BJ (cell line): ENCODE measurements at places on chromosomes 7 and 10.

GRCh38 chr7:105820363-105821066 is 55.9 kb downstream of the ATXN7L1 start:
- DNase-seq = no peak

- DNase-seq = no peak
Measured at GRCh38 chr7:147183276-147183675, 1066.7 kb downstream of the CNTNAP2 start.

- no peak for DNase-seq
Measured at GRCh38 chr7:21192657-21193056, 235.2 kb upstream of the SP4 start.

GRCh38 chr10:45660876-45661411 is 11.6 kb downstream of the ZFAND4 start:
- no peak for DNase-seq

DNA sequence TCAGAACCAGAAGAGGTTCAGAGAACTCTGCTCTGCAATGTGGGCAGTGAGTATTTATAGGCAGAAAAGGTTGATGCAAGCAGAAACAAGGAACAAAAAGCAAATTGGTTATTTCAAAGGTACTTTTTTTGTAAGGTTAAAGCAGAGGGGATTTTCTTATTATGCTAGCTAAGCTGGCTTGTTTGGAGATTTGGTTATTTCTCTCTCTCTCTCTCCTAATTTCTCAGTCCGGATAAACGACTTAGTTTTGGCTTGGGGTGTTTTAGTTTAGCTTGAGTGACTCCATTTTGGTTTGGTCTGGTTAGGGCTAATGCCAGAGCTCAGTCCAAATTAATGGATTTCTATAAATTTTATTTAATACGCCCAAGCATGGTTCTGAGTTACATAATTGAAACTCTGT is 566.8 kb downstream of the SH2D4B start:
- DNase-seq = no peak

DNA sequence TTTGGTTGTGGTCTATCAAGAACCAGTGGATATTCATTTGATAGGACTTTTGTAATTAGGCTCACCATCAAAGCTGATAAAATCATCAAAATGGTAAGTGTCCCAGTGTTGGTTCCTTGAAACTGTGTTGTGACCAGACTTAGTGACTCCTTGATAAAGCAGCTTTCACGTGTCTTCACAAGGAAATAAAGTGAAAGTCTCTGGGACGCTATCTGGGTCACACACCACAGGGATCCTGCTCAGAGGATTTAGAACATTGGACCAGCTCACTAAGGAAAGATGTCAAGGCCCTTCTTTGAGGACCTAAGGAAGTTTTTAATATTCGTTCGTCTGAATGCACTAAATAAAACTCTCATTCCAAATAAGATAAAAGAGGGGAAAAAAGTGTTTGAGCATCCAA is 193.1 kb downstream of the RNLS start:
- DNase-seq = no peak

GRCh38 chr7:55278321-55278720 is 86.8 kb upstream of the LANCL2 start:
- DNase-seq = no peak

DNA sequence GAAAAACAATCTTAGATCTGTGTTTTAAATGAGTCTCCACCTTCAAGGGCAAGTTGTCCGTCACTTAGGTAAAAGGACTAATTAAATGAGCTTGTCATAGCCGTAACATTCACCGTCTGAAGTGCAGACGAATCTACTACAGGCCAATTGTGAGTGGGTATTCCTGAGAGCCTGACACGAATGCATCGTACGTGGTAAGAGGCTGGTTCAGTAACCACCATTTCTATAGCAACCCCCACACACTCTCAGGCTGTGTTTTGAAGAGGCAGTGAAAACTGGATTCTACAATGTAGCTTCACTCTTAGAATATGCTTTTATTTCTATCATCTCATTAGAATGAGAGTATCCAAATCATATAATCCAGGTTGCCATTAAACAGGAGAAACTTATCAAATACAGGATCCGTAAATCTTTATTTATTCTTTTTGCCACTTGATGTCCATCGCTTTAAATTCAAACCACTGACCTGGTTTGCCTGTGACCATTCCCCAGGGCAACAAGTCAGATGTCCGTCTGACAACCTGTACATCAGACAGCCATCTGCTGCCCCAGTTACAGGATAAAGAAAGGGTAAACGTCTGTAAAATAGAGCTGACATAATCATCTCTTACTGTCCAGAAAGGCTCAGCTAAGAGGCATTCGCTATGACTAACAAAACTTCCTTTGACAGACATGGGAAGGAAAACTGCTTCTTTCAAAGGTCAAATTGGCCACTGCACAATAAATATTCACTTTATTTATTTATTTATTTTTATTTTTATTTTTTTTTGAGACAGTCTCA is 70.3 kb upstream of the NMT2 start:
- DNase-seq = no peak

DNA sequence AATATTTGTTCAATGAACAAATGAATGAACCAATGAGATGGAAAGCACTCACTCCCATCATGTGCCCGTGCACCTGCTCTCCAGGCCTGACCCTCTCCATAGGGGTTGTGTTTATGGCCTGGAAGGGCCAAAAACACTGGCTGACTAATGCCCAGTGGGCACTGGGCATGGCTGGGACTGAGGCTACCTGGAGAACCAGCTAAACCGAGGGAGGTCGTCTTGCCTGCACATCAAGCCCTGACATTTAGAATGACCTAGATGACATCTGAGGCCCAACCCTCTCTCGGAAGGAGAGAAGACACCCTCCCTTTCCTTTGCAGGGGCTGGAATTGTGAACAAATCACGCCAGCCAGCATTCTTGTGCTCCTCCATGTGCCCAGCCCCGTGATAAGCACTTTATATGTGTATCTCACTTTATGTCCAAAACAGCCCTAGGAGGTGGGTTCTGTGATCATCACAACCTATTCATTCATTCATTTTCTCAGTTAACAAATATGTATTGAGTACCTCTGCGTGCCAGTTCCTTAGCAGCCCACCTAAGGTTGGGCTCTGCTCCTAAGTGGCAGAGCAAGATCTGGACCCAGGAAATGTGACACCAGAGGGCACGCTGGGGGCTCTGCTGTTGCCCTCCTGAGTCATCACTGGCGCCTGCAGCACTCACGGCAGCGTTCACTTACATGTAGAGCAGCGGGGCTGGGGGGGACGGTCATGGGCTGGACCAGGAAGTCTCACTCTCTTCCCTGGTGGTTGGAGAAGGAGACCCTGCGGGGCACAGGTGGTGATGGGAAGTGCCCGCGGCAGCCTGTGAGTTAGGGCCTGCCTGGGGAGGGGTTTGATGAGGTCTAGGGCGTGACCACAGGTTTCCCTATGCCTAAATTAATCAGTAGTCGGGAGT is 52.0 kb downstream of the TSPAN15 start:
- no peak for DNase-seq

GRCh38 chr10:110457851-110458250 is 39.9 kb upstream of the DUSP5 start:
- DNase-seq = no peak

DNA sequence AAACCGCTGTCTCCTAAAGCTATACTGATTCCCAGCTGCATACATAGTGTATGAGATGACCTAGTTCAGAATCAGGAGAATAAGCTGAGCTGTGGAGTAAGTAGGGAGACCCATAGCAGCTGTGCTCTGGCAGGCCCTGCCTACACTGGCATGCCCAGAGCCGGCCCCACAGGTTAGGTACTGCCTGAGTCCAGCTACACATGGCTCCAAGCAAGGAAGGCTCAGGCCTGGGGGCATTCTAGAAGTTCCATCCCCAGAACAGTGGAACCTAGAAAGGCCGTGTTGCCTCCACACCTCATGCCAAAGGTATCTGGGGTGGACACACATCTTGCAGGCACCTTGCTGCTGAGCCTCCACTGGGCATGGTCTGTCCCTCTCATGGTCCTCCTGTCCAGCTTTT is 195.7 kb upstream of the CDCA7L start:
- DNase-seq = no peak

DNA sequence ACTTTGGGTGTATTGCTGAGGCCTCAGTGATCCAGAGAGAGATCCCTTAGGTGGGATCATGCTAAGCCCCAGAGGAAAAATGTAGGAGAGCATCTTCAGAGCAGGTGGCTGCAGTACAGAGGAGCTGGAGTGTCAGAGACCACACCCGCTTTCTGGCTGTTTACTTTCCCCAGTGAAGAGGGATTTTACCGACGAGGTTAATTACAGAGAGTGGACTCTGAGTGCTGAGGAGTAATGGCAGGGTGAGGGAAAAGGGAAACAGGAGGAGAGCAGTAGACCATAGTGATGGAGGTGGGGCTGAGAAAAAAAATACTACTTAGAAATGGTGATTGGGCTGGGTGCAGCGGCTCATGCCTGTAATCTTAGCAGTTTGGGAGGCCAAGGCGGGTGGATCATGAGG is 43.3 kb upstream of the HBP1 start:
- DNase-seq = no peak

- DNase-seq = no peak
Measured at GRCh38 chr10:22319980-22320558, 830 bp upstream of the BMI1 start.

DNA sequence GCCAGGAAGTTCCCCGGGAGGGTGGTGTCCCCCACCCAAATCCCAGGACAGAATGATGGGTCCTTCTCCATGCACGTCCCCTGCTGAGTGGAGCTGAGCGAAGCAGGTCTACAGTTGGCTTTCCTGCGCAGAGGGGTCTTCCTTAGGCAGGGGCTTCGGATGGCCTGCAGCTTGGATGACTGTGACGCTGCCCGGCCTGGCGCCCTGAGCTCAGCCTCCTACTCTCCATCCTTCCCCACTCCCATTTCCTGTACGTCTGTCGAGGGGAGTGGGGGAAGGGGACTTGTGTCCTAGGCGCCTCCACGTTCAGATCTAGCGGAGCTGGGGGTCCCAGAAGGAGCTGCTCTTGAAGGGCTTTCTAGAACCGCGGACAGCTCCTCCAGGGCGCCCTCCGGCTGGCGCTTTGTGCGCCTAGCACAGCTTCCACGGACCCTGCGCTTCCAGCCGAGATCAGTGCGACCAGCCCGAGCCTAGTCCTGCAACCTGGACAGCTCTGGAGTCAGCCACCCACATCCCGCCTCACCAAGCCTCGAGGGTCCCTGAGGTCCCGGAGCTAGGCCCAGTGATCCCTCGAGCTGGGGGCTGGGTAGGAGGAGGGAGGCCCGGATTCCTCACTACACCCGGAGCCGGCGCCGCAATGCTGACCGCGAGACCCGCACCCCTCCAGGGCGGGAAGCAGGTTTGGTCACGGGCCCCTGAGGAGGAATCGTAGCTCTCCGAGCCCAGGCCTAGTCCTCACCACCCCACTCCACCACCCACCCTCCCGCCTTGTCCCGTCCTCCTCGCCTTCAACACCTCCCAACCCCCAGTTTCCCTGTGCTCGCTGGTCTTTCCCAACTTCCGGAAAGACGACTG is 1.9 kb downstream of the GRID1 start:
- DNase-seq = no peak

DNA sequence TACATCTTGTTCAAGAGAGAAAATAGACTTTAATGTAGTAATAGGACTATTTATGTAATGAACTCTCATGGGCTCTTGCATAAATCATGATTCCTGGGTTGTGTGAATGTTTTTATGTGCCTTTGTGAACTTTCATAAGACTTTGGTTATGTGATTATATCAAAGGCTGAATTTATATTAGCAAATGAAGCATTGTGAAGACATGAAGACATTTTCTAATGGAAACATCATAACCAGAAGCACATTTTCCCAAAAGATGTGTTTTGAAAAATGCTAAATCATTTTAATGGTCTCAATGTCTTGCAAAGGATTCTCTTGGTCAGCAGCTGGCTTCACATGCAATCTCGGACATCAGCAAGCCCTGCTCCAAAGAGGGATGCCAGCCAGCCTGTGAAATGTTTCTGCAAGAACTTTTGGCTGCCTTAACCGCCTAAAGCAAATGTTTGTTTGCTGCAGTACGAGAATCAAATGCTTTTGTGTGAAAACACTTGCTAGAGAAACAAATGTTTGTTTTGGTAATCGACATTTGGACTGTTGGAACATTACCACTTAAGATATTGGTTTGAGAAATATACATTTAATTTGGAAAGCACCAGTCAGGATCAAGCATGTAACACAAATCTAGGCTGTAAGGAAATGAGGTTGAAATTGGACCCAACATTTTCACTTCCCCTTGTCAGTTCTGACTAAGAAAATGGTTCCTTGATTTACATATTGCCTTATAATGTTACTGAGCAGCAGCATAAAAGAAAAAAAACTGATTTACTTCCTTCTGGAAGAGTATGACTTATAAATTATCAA is 102.1 kb downstream of the RTKN2 start:
- peak; percentile 95 for DNase-seq

- DNase-seq = no peak
Measured at GRCh38 chr10:132618158-132618919, 80.8 kb downstream of the INPP5A start.

GRCh38 chr7:126668367-126668752 is 584.4 kb downstream of the GRM8 start:
- DNase-seq = no peak

GRCh38 chr7:74272305-74273038 is 16.7 kb upstream of the CLIP2 start:
- peak; percentile 85 for DNase-seq

- DNase-seq = no peak
Measured at GRCh38 chr10:88291289-88292184, 291.6 kb downstream of the RNLS start.
